ENCODE measurements at places on chromosomes 11 and 22.
A peak's percentile ranks its signal among the peaks of the same experiment; 100 is the strongest.

DNA sequence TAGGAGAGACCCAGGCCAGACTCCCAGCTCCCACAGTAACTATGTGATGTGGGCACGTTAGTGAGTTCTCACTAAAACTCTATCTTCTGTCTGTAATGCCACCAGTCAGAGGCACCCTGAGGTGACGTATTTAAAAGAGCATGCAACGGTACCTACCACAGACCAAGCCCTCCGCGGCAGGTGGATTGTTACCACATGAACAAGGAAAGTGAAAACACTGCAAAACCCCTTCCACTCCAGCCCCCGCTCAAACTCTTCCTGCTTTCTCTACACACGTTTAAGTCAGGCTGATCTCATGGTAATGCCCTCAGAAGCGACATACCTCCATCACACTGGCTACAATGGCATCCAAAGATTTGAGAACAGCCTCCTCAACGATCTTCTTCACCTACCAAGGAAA is 36.7 kb downstream of the SERPIND1 start:
- DNase-seq, result no peak

DNA sequence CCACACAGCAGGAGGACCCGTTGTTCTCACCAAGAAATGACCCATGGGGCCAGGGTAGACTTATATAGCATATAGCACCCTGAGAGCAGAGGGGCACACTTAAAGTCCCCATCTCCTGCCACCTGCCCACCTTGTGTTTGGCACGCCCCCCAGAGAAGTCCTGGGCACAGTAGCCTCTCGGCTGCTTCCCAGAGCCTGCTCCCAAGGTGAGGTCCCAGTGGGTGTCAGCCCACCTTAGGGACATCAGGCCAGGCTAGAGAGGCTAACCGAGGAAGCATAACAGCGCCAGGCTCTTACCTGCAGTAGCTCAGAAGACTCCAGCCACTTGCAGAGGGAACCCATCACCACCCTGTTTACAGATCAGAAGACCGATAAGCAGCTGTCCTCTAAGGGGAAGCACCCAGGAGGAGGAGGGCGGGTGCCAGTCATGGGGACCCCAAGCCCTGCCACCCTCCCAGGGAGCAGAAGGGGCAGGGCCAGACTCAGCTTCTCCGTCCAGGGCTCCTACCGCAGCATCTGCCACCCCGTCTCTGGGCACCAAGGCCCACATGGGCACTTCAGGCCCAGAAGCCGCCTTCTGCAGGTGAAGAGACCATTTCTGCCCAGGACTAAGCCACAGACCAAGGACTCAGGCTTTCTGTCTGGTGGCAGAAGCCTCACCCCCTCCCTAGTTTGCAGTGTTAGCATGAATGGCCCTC is 34.9 kb upstream of the HMOX1 start:
- no peak for DNase-seq

GRCh38 chr11:67433536-67434394 is 3.7 kb downstream of the PTPRCAP start:
- DNase-seq, result no peak

- DNase-seq, result no peak
These were observed 37.6 kb upstream of the MN1 start for GRCh38 chr22:27839057-27839660.

- no peak for DNase-seq
These were observed 34.7 kb downstream of the ALG9 start for GRCh38 chr11:111836721-111837120.

GRCh38 chr22:33139937-33140336 is 81.8 kb upstream of the SYN3 start:
- no peak for DNase-seq

- DNase-seq, result peak; percentile 35
These were observed 104.7 kb upstream of the E2F8 start for GRCh38 chr11:19345519-19345847.

DNA sequence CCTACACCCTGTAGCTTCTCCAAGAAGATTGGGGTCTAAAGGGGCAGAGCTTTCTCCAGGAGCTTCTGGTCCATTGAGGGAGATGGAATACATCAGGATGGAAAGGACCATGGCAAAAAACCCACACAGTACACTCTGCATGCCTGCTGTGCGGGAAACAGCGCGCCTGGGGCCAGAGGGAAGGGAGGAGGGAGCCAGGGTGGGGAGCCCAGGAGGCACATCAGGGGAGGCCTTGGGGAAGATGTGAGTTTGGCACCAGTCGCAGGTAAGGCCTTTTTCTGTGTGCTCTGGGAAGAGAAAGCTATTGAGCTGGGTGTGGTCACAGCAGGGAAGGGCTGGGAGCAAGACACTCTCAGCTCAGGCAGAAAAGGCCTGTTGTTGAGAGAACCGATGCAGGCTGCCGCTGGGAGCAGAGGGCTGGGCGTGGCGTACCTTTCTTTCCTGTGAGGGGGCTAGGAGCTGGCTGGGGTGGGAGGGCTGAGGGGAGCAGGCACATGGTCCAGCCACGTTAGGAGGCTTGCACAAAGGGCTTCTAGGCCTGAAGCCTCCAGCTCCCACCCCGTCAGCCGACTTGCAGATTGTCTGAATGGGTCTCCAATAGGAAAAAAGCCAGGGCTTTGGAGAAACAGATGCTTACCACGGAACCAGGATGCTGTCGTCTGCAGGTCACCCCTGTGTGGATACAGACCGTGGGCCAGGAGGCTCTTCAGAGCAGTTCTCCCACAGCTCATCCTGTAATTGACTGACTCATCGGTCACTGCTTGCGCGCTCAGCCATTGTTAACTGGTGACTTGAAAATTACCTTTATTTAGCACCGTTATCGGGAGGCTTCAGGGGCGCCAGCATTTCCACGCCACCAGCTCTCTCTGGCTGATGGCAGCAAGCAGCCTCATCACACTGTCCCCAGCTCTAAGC is 237.3 kb downstream of the ST3GAL4 start:
- no peak for DNase-seq

- DNase-seq, result no peak
These were observed 151.4 kb downstream of the FBXO7 start for GRCh38 chr22:32625985-32626384.

GRCh38 chr11:79332017-79332416 is 108.8 kb downstream of the TENM4 start:
- no peak for DNase-seq
